Smooth muscle cell of the brain vasculature (primary cell): ENCODE measurements at places on chromosomes 1 and 21.

DNA sequence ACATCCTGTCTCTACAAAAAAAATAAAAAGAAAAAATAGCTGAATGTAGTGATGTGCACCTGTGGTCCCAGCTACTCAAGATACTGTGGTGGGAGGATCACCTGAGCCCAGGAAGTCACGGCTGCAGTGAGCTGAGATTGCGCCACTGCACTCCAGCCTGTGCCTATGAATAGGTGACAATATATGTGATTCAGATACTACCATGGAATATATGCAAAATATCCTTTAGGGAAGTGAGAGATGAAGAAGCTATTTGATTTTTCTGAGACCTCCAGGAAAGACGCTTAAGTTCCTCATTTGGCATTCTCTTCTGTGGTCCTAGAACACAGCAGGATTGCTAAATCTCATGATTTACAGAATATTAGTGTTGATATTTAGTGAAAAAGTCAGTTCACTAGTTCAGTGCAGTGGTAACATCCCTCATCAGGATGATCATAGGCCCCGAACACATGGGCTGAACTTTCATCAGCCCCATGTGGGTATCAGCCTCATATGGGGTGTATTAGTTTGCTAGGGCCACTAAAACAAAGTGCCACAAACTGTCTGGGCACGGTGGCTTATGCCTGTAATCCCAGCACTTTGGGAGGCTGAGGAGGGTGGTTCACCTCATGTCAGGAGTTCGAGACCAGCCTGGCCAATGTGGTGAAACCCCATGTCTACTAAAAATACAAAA lies 6.0 kb upstream of the VASH2 start:
- DNase-seq: no peak

DNA sequence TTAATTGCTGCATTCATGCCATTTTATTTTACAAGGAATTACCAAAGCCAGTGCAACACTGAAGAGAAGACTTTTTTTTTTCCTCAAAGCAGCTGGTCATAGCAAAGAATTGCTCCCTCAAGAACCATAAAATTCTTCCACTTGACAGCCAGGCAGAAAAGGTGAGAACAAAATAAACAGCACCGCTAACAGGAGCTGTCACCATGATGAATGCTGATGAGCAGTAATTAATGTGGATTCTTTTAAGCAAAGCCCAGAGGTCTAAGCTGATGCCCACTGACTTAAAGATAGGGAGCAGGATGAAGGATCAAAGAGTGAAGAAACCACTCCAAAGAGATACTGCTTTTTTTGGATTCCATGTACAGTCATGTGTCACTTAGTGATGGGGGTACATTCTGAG lies 428.4 kb downstream of the BRINP3 start:
- DNase-seq: no peak

- DNase-seq: no peak
These were observed 95.2 kb upstream of the TNFSF4 start for GRCh38 chr1:173302366-173302765.

GRCh38 chr1:94670273-94670672 lies 128.7 kb upstream of the F3 start:
- no peak for DNase-seq

- DNase-seq: no peak
These were observed 22.6 kb downstream of the FMO5 start for GRCh38 chr1:147202576-147202975.

GRCh38 chr1:212488436-212489283 lies 55.9 kb downstream of the NENF start:
- DNase-seq: no peak

DNA sequence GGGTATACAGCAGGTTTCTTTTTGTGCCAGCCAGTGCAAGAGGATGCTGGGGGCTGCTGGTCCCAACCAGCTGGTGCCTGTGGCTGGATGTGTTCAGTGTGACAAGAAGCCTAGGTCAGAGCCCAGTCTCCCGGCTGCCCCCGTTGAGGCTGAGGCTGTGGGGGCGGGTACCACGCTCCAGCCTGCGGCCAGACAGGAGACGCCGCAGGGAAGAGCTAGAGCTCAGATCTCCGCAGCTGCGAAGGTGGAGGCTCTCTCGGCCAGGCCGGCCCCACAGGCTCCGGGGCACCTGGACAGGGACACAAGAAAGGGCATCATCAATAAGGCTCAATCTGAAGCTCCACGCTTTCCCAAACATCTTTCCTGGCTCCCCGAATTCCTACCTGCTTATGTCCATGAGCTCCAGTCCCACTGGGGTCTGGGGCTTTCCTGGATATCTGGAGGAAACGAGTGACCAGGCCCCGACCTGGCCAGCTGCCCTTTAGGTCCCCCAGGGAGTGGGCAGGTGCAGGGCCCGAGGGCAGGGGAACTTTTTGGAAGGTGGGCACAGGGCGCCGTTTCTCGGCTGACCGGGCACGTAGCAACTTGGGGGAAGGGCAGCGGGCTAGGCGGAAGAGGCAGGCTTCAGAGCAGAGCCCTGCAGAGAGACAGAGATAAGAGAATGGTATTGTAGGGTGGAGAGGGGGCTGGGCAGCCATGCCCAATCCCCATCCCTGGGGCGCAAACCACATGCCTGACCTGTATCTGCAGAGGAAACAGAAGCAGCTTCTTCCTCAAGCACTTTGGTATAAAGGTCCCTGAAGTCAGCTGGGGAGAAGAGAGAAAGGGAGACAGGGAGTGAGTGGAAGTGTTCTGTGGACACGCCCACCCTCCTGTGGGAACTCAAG lies 7.4 kb downstream of the ENTREP3 start:
- DNase-seq: no peak

GRCh38 chr1:204560590-204561150 lies 44.5 kb downstream of the MDM4 start:
- DNase-seq: no peak

DNA sequence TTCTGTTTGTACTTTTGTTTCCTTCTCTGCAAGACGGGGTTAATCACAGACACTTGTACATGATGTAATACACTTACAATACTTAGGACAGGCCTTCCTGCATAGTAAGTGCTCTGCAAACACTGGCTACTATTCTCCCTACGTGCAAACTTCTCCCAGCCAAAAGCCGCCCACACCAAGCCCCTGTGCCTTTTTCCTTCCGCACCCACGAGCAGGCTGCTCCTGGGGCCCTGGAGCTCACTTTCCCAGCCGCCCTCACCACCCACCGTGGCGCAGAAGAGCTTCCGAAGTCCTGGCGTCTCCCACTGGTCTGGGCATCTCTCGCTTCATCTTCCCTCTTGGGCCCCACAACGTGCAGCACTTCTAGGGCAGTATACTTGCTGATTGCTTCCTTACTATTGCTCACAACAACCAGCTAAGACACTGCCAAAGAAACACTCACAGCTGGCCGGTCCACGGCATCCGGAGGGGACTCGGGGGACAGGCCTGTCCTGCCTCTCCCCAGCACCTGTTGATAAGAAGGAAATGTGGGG lies 22.5 kb upstream of the GPR157 start:
- DNase-seq: no peak

GRCh38 chr1:13682444-13682843 lies 17.5 kb upstream of the PRDM2 start:
- DNase-seq: no peak

DNA sequence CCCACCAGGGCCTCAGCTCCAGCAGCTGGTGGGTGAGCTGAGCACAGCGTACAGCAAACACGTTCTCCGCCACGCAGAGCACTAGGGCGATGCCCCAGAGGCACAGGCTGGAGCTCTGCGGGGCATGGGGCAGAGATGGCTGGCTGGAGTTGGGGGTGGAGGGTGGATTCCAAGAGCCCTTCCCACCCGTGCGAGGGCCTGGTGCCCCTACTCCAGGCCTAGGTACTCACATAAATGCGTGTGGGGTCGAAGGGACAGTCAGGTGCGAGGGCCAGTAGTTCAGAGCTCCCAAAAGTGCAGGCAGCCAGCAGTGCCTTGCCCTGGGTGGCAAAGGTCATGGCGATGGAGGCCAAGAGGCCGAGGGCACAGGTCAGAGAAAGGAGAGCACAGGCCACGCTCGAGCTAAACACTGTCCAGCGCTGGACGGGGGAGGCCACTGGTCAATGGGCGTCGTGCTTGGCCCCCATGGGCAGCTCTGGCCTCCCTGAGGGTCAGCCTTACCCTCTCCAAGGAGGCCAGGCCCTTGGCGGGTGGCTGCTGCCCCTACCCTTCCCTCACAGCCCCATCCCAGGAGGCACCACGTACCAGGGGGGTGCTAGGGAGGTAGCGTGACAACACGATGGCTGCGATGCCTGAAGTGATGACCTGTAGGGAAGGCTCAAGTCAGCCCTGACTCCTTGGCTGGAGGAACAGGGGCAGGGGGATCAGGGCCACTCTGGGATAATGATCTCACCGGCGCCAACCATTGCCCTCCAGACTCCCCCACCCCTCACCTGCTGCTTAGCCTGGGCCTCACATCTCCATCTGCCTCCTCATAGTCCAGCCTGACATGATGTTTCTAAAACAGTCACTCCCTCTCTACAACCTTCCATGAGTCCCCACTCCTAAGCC lies 5.6 kb downstream of the TMEM54 start:
- DNase-seq: no peak

- peak; percentile 71 for DNase-seq
These were observed 350.8 kb upstream of the PTBP2 start for GRCh38 chr1:96370757-96371156.

- no peak for DNase-seq
These were observed 24.4 kb upstream of the TENT5C start for GRCh38 chr1:117581391-117581943.

GRCh38 chr21:26759731-26760130 lies 85.5 kb downstream of the ADAMTS1 start:
- no peak for DNase-seq

- DNase-seq: no peak
These were observed 62.5 kb upstream of the DMRTB1 start for GRCh38 chr1:53396573-53397268.

GRCh38 chr1:111605576-111605975 lies 14.0 kb upstream of the RAP1A start:
- DNase-seq: no peak

DNA sequence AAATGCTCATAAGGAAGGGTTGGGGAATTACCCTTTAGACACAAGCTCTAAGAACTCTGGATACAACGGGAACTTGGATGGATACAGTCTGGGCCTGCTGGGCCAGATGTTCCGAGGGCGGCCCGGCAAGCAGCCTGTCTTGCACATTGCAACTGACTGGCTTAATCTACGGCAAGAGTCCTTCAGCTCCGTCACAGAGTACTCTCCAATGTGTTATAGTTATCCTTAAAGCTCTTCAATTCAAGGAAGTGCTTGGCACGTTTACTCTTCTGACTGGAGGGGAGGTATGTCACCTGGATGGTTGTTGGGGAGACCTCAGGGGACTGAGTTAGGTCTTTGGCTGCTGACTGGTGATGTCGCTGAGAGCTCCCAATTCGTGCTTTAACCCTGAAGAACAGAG lies 1.1 kb upstream of the CFAP141 start:
- DNase-seq: no peak

- no peak for DNase-seq
These were observed 75.4 kb downstream of the SLC35A3 start for GRCh38 chr1:100045206-100045605.

GRCh38 chr1:201750934-201751333 lies 78.0 kb upstream of the IPO9 start:
- DNase-seq: no peak

GRCh38 chr21:41168391-41169257 lies 664 bp downstream of the BACE2 start:
- DNase-seq: no peak

GRCh38 chr1:153663211-153663610 lies 4.7 kb downstream of the SNAPIN start:
- DNase-seq: no peak

DNA sequence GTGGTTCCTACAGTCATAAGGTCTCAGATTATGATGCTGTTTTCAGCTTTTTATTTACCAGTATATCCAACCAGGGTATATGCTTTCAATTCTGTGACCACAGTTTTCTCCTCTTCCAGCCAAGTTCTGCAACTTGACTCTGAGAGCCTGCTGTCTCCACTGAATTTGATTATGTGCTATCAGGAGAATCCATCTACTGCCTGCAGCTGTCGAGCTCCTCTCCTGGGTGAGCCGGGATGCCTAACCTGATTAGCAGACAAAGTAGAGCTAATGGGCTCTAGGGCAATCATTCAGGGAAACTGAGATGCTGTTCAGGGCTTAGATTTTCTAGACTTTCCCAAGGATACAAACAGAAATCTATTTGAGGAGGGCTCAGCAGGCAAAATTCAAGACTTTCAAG lies 271.5 kb upstream of the BEND5 start:
- DNase-seq: no peak

- DNase-seq: no peak
These were observed 97.3 kb upstream of the RAB3GAP2 start for GRCh38 chr1:220369511-220369910.

- no peak for DNase-seq
These were observed 455.6 kb downstream of the SIPA1L2 start for GRCh38 chr1:232174306-232174705.

- no peak for DNase-seq
These were observed 35.7 kb upstream of the B3GALT2 start for GRCh38 chr1:193222056-193222615.
